ENCODE measurements at places on chromosomes 3 and 15.

DNA sequence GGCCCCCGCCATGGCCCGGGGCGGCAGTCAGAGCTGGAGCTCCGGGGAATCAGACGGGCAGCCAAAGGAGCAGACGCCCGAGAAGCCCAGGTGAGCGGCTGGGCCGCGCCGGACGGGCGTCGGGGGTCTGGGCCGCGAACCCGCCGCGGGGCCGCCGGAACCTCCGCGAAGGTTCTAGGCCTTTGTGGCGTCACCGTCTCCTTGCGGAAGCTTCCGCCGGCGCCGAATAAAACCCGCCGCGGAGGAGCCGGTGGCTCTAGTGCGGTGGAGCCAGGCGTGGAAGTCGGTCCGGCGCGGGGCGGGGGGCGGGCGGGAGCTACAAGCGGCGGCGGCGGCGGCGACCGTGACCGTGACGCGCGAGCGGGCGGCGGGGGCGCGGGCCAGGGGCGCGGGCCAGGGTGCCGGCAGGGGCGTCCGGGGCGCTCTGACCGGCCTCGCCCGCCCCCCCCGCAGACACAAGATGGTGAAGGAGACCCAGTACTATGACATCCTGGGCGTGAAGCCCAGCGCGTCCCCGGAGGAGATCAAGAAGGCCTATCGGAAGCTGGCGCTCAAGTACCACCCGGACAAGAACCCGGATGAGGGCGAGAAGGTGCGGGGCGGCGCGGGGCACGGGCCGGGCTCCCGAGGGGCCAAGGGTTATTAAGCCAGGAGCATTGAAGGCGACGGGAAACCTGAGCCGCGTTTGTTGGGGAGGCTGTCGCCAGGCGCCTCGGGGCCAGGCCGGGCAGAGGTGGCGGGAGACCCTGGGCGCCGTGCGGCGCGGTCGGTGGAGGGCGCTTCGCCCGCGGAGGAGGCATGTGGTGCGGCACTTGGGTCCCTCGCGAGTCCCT, at the start of gene DNAJA4:
Gene DNAJA4, plus strand, starts transcription at position 259 of the 833 bp plus-strand sequence. Its CDS starts 202 bp downstream, at position 461.
- no peak for DNase-seq

- no peak for DNase-seq
These were observed 66.5 kb downstream of the MAGEF1 start for GRCh38 chr3:184645336-184645735.

GRCh38 chr3:11096266-11097139, 57.8 kb upstream of the HRH1 start:
- DNase-seq, result no peak

- DNase-seq, result no peak
These were observed 114.4 kb downstream of the RYR3 start for GRCh38 chr15:33425142-33425541.

GRCh38 chr15:59522988-59523461, 85.0 kb downstream of the FAM81A start:
- no peak for DNase-seq

DNA sequence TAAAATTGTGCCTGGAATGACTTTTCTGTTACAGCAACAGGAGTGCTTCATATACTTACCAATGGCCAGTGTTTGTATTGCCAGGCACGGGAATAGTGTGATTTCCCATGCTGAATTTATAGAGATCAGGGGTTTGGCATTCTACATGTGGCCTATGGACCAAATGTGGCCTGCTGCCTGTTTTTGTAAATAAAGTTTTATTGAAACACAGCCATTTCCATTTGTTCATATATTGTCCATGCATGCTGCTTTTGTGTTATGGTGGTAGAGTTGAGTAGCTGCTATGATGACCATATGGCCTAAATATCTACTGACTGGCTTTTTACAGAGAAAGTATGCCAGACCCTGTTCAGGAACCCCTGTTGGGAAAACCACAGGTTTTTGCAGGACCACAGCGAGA, 55.6 kb downstream of the SLCO3A1 start:
- no peak for DNase-seq

DNA sequence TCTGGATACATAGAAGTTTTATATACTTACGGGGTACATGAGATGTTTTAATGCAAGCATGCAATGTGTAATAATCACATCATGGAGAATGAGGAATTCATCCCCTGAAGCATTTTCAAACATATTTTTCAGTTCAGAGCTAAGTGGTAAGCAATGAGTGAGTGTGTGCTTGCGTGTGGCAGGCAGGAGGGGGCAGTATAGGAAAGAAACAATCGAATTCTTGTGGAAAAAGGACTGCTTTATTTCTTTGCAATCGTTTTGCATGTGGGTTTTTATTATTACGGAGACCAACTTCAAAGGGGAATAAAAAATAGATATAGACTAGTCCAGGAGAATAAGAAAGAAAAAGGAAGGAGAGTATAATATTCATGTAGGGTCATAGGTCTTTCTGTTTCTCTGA, 271.6 kb downstream of the CHL1 start:
- no peak for DNase-seq

- DNase-seq, result no peak
These were observed 154.5 kb upstream of the TBL1XR1 start for GRCh38 chr3:177351757-177352158.

DNA sequence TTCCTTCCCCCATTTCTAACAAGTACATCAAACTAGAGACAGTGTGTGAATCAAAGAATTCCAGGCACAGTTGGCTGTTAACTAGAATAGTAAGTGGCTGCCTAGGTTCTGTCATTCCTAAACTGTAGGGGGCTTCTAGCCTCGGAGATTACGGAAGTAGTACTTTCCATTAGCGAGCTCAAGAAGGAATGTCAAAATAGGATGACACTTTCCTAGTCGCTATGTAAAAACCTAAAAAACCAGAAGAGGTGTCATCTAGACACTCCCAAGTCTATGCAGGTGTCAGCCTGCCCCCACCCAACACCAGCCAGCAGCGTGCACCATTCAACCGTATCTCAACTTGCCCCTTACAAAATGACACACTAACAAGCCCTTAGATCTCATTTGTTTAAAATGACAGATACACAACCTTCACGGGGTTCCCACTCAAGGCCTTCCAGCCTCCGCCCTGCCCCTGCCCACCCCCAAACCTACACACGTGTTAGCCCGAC, 874 bp downstream of the INO80 start:
- no peak for DNase-seq

- no peak for DNase-seq
These were observed 19.8 kb upstream of the SOX2 start for GRCh38 chr3:181691901-181692300.

- DNase-seq, result no peak
These were observed 32.4 kb downstream of the ACAN start for GRCh38 chr15:88835646-88836045.

DNA sequence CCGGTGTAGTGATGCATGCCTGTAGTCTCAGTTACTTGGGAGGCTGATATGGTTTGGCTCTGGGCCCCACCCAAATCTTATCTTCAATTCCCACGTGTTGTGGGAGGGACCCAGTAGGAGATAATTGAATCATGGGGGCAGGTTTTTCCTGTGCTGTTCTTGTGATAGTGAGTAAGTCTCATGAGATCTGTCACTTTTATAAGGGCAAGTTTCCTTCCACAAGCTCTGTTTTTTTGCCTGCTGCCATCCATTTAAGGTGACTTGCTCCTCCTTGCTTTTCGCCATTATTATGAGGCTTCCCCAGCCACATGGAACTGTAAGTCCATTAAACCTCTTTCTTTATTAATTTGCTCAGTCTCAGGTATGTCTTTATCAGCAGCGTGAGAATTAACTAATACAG, 566.7 kb upstream of the NECTIN3 start:
- no peak for DNase-seq

GRCh38 chr15:36622197-36622795, 42.9 kb downstream of the CDIN1 start:
- DNase-seq, result no peak

- no peak for DNase-seq
These were observed 9.8 kb downstream of the SELENOS start for GRCh38 chr15:101267320-101268104.

GRCh38 chr3:44039006-44039405, 202.7 kb upstream of the TOPAZ1 start:
- no peak for DNase-seq

DNA sequence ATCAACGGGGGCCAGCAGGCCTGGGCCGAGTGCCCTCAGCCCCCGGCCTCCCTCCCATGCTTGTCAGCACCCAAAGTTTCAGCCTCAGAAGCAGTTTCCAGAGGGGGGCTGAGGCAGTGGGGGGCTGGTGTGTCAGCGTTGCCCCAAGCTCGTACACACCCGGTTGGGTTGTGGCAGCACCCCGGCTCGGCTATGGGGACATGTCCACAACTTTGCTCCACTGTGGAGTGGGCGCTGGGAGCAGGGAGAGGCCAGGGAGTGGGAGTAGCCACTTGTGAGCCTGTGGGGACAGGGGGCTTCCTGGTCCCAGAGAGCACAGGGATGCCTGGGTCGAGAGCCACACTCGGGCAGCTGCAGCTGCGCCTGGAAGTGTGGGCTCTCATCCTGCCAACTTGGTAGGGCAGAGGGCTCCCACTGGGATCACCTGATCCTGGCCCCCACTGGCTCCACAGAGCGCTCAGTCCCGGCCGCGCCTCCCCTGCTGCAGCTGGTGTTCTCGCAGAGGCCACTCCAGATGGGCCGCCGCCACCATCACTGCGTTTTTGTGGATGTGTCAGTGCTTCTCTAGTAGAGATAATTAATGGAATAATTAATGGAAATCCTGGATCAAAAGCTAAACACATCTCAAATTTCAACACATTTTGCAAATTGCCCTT, 75.1 kb downstream of the NR1D2 start:
- DNase-seq, result no peak

- DNase-seq, result no peak
These were observed 102.0 kb downstream of the IGF2BP2 start for GRCh38 chr3:185722881-185723280.

DNA sequence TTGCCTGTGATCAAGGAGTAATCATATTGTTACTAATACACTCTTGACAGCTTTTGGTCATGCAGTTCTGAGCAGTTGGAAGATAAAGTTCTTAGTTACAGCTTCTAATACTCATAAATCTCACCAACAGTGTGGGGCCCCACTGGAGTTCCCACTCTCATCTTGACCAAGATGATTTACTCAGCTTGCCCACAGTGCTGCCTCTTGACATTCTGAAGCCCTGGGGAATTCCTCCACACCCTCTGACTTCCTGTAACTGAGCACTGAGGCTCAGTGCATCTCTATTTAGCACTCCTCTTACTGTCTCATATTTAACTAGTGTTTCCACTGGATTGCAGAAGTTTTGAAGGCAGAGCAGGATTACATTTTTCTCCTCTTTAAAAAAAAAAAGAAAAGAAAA, 1.9 kb upstream of the ARL6IP5 start:
- no peak for DNase-seq

GRCh38 chr3:134064081-134064480, 34.4 kb upstream of the SLCO2A1 start:
- DNase-seq, result no peak

GRCh38 chr15:93835344-93835743, 396.0 kb upstream of the MCTP2 start:
- DNase-seq, result no peak

DNA sequence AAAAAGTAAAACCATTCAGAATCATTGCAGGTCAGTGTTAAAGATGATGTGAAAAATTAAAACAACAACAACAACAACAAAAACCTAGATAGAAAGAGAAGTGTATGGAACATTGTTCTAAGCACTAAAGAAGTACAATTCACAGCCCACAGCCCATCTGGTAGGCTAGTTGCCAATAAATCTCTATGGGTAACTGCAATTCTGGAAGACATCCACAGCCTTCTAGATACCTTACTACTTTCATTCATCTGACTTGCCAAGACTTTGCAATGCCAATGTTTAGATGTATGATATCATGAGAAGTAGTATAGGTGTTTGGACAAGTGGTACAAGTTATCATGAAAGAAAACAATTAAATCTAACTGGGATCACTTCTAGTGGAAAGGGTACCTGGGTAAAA, 198.6 kb downstream of the VGLL3 start:
- DNase-seq, result no peak

GRCh38 chr15:90552162-90552928, 22.6 kb downstream of the CRTC3 start:
- no peak for DNase-seq

DNA sequence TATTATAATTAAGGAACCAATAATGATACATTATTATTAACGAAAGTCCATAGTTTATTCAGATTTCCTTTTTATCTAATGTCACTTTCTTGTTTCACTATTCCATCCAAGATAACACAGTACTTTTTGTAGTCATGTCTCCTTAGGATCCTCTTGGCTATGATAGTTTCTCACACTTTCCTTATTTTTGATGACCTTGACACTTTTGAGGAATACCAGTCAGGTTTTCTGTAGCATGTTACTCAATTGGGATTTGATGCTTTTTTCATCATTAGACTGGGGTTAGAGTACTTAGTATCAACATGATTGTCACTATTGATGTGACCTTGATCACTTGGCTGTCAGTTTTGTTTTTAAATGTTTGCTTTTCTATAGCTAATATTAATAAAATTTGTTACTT, 33.0 kb upstream of the MGA start:
- no peak for DNase-seq
